ENCODE measurements at places on chromosomes 5 and 9.

- DNase-seq, result no peak
Observed at GRCh38 chr5:178381921-178382695, 149.5 kb upstream of the PHYKPL start.

DNA sequence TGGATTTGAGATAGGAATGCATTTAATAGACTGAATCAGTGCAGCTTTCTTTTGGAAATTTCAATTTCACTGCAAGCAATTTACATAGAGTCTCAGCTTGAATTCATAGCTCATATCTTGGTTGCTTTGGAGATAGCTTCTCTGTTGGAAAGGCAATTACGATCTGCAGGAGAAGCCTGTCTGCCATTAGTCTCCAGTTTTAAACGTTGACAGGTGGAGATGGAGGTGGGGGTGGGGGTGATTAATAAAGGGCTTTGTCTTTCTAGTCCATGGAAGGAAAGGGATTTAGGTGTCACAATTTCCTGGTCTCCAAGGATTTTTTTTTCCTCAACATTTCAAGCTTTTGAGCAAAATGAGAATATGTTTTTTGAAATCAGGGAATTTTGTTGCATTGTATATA is 184.7 kb downstream of the CARTPT start:
- no peak for DNase-seq

DNA sequence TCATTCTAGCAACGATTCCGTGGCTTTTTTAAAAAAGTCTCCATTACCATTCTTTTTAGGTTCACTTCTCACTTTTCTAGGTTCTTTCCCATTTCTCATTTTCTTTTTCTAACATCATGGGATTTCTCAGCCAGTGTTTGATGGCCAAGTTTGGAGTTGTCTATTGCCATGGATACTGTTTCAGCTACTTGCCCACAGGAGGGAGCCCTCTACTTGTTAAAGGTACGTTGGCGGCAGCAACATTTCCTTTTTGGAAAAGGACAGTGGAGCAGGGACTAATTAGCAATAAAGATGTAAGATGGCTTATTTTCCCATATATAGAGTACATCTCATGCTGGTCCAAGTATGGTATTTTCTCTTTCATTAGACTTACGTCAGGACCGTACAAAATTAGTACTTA is 2257.5 kb upstream of the C9orf72 start:
- DNase-seq, result no peak

DNA sequence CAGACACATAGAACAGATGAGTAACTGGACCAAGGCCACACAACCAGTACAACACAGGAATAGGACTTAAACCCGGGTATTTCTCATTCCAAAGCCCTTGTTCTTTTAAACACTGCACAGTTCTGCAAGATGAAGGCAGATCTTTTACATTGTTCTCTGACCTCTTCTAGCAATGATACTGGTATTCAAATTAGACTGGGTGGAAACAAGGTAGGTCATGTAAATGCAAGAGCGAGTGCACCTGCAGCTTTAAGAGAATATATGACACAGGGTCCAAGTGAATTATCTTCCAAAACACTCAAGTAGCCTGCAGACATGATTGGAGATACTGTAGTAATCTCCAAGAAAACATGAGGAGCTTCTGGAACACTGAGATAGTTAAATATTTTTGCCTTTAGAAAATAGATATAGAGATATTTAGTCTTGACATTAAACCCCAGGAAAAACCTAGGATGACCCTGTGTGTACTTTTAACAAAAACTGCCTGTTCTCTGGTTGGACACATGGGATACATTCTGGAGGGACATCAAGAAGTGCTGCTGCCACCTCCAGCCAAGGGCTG is 130.6 kb upstream of the EPB41L4A start:
- no peak for DNase-seq

DNA sequence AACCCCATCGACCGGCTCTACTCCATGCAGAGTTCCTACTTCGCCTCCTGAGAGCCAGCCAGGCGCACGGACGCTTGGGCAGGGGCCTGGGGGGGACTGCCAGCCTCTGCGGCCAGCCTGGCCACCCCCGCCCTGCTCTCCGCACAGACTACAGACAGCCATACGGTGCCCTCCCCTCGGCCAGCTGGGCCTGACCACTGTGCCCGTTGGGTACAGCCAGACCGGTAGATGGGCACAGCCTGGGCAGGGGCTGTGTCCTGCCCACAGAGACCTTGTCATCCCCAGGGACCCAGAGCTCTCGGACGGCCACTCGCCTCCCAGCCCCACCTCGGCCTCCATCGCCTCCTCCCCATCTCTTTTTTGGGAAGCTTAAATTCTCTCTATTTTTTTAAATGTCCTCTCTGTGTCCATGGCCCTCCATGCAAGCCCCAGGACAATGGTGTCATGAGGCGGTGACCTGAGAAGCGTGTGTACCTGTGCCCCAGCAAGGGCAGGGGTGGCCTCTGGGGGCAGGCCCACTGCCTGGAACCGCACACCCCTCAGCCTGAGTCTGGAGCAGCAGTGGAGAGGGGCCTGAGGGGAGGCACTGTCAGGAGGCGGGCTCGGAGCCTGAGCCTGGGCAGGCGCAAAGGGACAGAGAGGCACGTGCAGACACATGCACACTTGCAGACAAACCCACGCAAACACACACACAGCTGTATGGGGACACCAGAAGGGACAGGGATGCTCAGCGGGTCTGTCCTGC is 82.8 kb downstream of the LMX1B start:
- DNase-seq, result no peak

- no peak for DNase-seq
Observed at GRCh38 chr5:6567835-6568234, 65.0 kb downstream of the NSUN2 start.

GRCh38 chr9:33329117-33329563 is 38.8 kb downstream of the NFX1 start:
- no peak for DNase-seq

DNA sequence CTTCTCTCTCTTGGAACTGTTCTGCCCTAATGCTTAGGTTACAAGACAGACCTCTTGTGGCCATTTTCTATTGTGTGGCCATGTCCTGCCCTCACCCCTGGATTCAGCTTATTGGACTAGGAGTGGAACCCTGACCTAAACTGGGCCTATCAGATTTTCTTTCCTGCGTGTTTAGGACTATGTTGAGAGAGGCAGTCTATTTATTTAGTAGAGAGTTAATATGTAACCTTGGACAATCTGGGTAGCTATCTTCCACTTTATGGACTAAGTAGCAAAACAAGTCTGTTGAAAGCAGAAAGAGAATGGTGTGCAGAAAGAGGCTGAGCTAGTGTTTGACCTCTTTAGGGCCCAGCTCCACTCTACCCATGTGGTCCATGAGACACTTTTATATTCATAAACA is 82.6 kb upstream of the SMIM32 start:
- no peak for DNase-seq

GRCh38 chr5:6736524-6737042 is 23.4 kb downstream of the TENT4A start:
- no peak for DNase-seq

DNA sequence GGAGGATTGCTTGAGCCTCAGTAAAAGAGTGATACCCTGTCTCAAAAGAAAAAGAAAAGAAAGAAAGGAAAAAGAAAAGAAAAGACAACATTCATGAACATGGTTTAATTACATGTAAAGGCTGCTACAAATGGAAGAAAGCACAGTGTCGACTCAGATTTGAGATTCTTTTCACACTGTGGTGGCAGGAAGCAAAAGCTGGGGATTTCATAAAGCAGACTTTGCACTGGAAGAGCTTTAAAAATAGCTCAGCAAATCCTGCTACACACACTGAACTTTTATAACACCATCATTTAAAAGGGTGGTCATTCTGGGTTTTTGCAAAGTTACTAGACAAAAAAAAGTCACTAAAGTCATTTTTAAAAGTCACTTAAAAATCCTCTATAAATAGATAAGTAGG is 140.8 kb downstream of the CEMIP2 start:
- no peak for DNase-seq

DNA sequence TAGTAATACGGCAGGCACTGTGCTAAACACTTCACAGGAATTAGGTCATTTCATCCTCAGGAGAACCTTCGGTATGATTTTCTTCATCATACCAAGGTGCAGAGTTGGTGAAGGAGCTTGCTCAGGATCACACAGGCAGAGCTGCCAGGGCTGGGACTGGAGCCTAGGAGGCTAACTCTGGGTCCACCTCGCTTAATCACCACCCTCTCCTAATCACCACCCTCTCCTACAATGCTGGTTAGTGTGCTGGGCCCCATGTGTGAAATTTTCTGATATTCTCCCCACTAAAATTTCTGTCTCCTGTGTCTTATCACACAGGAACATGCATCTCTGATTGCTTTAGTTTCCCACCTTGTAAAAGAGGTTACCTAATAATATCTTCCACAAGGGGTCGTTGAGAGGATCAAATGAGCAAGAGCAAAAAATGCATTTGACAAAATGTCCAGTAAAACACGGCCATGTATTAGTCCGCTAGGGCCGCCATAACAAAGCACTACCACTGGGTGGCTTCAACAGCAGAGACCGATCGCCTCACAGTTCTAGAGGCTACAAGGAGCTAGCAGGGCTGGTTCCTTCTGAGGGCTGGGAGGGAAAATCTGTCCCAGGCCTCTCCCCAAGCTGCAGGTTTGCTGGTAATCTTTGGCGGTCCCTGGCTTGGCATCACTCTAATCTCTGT is 128.2 kb upstream of the NFIB start:
- DNase-seq, result no peak

- no peak for DNase-seq
Observed at GRCh38 chr5:168851902-168852321, 272.7 kb upstream of the PANK3 start.

GRCh38 chr5:16863469-16863946 is 72.6 kb downstream of the MYO10 start:
- no peak for DNase-seq

DNA sequence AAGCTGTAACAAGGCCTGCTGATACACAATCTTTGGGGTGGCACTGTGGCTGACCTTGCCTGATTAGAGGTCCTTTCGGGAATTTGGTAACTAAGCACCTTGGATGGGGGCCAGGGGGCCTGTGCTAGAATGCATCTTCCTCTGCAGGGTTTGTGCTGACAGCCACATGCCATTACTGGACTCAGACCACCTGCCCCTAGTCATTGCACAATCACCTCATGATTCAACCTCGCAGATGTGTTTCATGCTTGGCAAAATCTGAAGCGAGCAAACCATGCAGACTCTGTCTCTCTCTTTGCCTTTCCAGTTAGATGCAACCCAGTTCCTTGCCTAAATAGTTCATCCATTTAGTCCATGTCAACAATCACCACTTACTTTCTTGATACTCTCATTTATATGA is 96.5 kb upstream of the ERCC6L2 start:
- DNase-seq, result no peak

- no peak for DNase-seq
Observed at GRCh38 chr5:67686746-67687145, 490.1 kb upstream of the CD180 start.

DNA sequence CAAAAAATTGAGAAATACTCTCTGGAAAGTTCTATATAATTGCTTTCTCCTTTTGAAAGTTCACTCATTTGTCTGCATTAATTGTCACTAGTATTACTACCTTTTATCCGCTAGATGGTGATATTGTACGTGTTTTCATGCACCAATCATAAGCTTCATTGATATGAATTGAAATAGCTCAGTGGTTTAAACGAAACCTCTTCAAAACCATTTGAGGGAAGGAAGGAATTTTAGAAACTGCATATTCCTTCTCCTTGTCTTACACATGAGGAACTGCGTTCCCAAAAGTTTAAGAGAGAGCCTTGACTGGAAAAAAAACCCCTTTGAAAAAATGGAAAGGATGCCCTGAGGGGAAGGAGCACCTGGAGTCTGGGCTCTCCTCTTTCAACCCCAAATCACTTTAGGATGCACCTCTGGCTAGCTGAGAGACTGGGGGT is 98.6 kb downstream of the YTHDC2 start:
- no peak for DNase-seq

- no peak for DNase-seq
Observed at GRCh38 chr5:9015260-9015936, 530.5 kb downstream of the SEMA5A start.

- DNase-seq, result no peak
Observed at GRCh38 chr5:180093651-180094382, 22.3 kb upstream of the RNF130 start.

GRCh38 chr9:111961009-111961408 is 64.4 kb downstream of the UGCG start:
- DNase-seq, result no peak

DNA sequence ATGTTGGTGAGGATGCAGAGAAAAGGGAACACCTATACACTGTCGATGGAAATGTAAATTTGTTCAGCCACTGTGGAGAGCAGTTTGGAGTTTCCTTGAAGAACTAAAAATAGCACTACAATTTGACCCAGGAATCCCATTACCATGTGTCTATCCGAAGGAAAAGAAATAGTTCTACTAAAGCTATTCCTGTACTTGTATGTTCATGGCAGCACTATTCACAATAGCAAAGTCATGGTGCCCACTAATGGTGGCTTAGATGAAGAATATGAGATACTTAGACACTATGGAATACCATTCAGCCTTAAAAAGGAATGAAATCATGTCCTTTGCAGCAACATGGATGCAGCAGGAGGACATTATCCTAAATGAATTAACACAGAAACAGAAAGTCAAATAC is 50.2 kb upstream of the CAST start:
- DNase-seq, result no peak

DNA sequence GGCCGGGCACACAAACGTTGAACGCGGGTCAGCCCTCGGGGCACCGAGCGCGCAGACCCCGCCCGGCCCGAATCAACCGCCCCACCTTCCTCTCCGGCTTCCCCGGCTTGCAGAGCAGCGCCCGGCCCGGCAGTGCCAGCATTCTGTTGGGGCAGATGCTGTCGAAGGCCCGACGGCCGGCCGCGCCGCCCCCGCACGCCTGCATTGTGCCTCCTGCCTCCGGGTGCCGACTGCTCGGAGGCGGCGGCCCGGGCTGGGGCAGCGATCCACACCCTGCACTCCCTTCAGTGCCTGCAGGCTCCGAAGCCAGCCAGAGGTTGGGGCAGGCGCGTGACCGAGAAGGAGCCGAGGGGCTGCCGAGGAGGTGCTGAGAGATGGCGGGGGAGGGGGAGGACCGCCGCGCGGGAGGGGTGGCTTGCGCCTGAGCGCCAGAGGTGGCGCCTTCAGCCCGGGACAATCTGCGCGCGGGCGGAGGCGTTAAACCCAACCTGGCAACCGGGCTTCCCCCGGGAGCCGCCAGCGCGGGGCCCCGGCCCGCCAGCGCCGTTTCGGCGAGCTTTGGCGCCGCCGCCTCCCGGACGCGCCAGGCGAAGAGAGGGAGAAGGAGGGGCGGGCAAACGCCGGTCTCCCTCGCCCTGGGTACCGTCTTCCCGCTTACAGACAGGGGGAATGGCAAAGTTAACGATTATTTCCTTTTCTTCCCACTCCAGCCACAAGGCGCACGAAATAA is at the start of gene MCIDAS:
MCIDAS (minus strand) TSS at position 382 of the 730 bp plus-strand sequence; CDS start at position 205, 177 bp downstream.
- no peak for DNase-seq

- DNase-seq, result no peak
Observed at GRCh38 chr9:2939368-2939767, 95.5 kb upstream of the PUM3 start.

GRCh38 chr9:136657974-136658848 is 4.5 kb upstream of the EGFL7 start:
- no peak for DNase-seq

GRCh38 chr5:98827161-98827560 is 53.7 kb downstream of the RGMB start:
- DNase-seq, result no peak

GRCh38 chr5:27242258-27242626 is 203.9 kb upstream of the CDH9 start:
- DNase-seq, result no peak

GRCh38 chr5:122137702-122138101 is 8.4 kb downstream of the ZNF474 start:
- no peak for DNase-seq
